ENCODE measurements at places on chromosomes 11 and 22.

DNA sequence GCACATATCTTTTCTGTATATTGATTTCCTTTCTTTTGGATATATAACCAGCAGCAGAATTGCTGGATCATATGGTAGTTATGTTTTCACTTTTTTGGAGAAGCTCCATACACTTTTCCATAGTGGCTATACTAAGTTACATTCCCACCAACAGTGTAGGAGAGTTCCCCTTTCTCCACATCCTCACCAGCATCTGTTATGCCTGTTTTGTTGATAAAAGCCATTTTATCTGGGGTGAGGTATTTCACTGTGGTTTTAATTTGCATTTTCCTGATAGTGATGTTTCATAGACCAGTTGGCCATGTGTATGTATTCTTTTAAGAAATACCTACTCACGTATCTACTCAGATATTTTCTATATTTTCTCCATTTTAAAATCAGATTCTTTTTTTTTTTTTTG, 419.3 kb upstream of the FAT3 start:
- DNase-seq, result no peak

DNA sequence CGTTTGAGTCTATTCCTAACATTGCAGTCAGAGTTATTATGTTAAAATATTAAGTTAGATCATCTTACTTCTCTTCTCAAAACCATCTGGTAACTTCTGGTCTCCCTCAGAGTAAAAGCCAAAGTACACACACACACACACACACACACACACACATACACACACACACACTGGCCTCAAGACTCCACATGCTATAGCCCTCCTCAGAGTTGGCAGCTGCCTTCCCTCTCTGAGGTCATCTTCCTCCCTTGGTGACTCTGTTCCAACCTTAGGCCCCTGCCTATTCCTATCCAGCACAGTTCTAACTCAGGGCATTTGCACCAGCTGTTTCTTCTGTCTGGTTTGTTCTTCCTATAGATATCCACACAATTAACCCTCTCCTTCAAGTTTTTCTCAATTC, 272.0 kb upstream of the SESN3 start:
- peak; percentile 41 for DNase-seq

DNA sequence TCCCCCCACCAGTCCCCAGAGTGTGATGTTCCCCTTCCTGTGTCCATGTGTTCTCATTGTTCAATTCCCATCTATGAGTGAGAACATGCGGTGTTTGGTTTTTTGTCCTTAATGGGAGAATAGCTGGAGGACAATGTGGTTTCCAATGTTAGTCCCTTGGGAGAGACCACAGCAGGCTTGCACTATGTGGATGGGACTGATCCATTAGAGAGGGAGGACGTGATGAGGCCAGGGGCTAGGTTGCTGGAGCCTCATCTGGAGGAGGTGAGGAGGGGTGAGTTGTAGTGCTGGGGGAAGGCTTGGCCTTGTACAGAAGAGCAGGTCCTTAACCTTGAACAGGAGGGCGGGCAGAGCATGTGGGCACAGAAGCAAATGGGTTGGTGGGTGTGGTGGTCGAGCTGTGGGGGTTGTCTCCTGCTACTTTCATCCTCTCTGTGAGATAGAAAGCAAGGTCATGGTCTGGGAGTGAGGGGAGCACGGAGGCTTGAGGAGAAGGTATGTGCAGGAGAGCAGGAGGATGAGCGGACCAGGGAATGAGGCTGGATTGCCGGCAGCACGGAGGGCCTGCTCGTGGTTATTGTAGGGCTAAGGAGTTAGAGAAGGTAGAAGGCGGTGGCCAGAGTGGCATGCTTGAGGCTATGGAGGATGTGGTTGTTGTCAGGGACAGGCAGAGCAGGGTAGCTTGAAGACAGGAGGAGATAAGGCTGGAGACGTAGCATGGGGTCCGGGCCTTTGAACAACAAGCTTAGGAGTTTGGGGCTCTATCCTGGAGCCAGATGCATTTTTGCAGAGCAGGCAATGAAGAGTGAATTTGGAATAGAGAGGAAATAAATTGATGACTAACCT, 11.2 kb upstream of the SREBF2 start:
- DNase-seq, result no peak

GRCh38 chr11:2302896-2303626, 1.2 kb downstream of the TSPAN32 start:
- DNase-seq, result no peak

DNA sequence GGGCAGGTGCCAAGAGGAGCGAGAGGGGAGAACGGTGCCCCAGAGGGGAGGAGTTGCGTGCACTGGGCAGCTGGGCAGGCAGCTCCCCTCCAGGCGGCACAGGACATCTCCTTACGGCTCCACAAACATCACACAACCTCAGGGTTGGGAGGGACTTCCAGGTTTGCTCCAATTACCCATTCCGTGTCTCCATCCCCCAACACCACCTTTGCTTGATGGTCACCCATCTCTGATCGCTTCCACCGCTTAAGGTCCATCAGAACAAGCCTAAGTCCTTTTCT, 14.5 kb upstream of the TP53AIP1 start:
- no peak for DNase-seq

DNA sequence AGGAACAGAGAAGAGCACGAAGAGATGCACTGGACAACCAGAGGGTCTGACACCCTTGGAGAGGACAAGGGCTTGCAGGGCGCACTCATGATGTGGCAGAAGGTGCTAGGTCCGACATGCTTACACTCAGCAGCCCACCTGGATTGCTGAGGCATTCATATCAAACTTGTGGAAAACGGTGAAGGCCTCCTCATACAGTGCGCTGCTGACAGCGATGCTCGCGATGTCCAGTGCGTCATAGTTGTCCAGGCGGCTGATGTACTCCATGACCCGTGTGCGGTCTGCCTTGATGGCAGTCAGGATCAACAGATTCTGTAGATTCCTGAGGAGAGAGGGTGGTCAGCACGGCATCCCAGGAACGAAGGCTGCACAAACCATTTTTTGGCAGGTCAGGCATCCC, 31.7 kb upstream of the SLC25A1 start:
- no peak for DNase-seq

Measured in choroid plexus epithelial cell (primary cell).